ENCODE measurements at places on chromosomes 6 and 20.

DNA sequence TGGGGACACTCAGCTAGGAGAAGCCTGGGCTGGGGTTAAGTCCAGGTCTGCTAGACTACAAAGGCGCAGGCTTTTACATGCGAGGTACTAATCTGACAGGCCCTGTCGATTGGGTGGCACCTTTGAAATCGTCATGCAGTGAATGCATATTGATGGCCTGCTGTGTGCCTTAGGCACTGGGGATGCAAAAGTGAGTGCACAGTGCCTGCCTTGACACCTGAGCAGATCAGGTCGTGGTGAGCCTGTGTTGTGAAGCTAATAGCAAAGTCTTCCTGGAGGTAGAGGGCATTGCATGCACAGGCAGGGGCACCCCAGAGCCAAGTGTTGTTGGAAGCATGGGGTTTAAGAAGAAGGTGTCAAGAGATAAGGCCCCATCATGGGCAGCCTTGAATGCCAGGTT, 16.9 kb downstream of the LRRC1 start:
- DNase-seq, result no peak

- no peak for DNase-seq
These were observed 8.5 kb upstream of the COQ3 start for GRCh38 chr6:99402448-99402847.

GRCh38 chr20:10982692-10983091, 308.9 kb upstream of the JAG1 start:
- no peak for DNase-seq

GRCh38 chr6:148441454-148441911, 98.8 kb downstream of the SASH1 start:
- no peak for DNase-seq

GRCh38 chr6:17894191-17894590, 93.2 kb downstream of the KIF13A start:
- DNase-seq, result no peak

- DNase-seq, result no peak
These were observed 18.0 kb downstream of the SRSF3 start for GRCh38 chr6:36612101-36612625.

DNA sequence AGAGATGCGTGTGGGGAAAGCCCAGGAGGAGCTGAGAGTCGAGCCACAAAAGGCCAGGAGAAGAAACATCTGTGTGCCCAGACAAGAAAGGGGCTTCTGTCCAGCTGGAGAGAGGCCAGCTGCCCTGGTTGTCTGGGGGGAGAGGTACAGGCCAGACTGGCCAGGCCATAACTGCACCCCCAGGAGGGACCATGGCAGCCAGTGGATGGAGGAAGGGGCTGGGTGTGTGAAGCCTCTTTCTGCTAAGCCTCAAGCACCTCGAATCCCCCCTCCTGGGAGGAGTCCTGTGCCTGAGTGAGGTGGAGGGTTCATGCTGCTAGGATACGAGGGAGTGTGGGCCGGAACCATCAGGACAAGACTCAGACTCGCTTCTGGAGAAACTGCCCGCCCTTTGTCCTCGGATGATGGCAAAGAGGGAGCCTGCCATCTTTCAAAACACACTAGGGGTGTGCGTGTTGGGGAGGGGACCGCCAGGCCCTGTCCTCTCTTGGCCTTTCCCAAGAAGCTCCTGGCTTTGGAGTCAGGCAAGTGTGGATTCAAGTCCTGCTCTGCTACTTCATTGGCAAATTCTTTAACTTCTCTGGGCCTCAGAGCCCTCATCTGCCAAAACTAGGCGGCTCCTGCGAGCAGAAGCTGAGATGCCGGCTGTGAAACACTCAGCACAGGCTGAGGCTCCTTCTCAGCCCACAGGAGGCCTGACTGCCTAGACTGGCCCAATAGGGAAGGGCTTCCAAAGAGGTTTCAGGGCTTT, 90.3 kb downstream of the ASXL1 start:
- DNase-seq, result no peak

DNA sequence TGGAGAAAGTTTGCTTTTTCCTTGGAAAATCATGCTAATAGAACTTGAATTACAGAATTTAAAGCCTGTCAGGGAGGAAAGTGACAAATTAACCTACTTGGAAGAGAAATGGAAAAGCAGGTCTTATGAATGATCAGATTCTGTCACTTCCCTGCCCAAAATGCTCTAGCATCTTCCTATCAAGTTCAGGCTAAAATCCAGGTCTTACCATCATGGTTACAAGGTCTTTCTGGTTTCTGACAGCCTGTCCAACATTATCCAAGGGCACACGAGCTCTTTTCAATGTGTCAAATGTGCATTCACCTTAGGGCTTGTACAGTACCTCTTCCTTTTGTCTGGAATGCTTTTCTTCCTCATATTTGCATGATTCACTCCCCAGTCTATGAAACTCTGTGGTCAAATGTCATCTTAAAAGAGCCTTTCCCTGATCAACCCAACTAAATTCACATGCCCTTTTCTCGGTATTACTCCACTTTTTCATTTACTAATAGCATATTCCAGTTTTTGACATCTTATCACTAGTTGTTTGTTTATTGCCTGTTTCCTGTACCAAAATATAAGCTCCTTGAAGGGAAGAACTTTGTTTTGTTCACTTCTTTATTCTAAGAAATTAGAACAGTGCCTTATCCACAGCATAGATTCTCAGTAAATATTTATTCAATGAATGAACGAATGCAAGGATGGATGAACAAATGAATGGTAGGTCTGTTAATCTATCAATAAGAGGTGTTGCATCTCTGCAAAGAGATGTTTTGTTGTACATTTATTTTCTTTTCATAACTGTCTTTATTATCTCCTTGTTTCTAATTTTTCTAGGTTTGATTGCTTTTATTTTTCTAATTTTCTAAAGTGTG, 139.5 kb downstream of the BCAS1 start:
- DNase-seq, result no peak
